Smooth muscle cell of bladder (primary cell): ENCODE measurements at places on chromosomes 2 and 18. TPM values are rescaled to one million over a fixed set of nuclear protein-coding genes. Genes with fewer than 3 reads are reported as not detected.

The SLC30A3 gene
- total RNA-seq = under 0.01 TPM in 1 of 2 replicates, not detected in the other

The STEAP3 gene
- 16.8 and 18.2 TPM in 2 replicates for total RNA-seq

The CRYGD gene
- not detected in 2 replicates for total RNA-seq

The SLC4A5 gene
- under 0.01 and 0.14 TPM in 2 replicates for total RNA-seq

The ALPG gene
- total RNA-seq = not detected in 2 replicates
